CD4-positive, alpha-beta T cell treated with Interleukin-6 for 4 hours (primary cell): ENCODE measurements at places on chromosomes 5 and 9.
A peak's percentile ranks its signal among the peaks of the same experiment; 100 is the strongest.

- no peak for DNase-seq
These were observed 24.9 kb downstream of the LPCAT1 start for GRCh38 chr5:1498623-1499416.

DNA sequence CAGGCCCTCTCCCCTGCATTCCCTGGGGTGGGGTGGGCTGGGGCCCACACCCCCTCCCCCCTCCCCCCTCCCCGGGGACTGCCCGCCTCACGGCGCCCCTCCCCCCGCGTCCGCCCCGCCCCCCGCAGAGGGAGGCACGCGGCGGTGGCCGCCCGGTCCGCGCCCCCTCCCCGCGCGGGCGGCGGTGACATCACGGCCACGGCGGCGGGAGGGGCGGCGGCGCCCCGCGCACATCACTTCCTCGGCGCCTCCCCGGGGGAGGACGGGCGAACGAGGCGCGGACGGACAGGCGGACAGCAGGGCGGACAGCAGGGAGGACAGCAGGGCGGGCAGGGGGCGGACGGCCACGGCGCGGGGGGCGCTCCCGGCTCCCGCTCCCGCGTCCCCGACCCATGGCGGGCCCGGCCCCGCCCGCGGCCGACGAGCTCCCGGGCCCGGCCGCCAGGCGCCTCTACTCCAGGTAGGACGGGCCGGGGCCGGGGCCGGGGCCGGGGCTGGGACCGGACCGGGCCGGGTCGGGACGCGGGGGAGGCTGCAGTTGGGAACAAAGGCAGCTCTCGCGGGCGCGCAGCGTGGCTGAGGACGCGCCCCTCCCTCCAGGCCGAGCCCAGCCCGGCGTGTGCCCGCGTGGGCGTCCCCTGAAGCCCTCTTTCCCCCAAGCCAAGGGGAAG, at the start of gene GPSM1:
Gene GPSM1 (plus strand): TSS at position 236 of the 671 bp plus-strand sequence. CDS start 157 bp downstream, at position 393.
- peak; percentile 65 for DNase-seq

- DNase-seq: no peak
These were observed 1.6 kb downstream of the NACC2 start for GRCh38 chr9:136093346-136093986.

DNA sequence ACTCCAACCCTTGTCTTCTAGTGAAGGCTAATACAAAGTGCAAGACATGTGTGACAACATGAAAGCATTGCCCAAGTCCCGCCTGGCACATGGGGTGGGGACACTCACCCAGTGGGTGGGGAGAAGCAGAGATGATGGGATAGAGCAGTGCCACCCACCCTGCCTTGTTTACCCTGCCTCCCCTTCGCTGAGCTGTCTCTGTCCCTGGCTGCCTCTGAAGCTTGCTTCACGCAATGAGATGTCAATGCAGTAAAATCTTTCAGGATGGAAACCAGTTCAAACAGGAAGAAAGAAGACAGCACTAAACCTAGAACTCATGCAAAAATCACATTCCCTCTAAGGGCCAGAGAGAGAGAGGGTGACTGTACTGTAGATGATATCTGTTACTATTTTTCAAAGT, 148.0 kb downstream of the INSYN2B start:
- DNase-seq: no peak

DNA sequence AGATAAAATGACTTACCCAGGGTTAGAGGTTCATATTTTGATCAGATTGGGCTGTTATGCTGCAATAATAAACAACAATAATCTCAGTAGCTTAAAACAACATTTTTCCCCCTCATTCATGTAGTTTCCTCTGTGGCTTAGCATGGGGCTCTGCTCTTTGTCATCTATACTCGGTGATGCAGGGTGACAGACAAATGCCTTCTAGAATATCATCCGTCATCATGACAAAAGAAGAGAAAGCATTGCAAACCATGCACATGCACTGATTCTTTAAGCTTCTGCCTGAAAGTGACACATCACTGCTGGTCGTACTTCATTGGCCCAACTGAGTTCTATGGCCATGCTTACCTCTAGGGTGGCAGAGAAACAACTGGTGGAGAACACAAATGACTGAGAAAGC, 58.8 kb upstream of the MAMDC2 start:
- no peak for DNase-seq

- DNase-seq: no peak
These were observed 39.1 kb downstream of the NIPBL start for GRCh38 chr5:36915653-36916052.

GRCh38 chr5:42715785-42716184, 40.8 kb upstream of the CCDC152 start:
- DNase-seq: no peak

DNA sequence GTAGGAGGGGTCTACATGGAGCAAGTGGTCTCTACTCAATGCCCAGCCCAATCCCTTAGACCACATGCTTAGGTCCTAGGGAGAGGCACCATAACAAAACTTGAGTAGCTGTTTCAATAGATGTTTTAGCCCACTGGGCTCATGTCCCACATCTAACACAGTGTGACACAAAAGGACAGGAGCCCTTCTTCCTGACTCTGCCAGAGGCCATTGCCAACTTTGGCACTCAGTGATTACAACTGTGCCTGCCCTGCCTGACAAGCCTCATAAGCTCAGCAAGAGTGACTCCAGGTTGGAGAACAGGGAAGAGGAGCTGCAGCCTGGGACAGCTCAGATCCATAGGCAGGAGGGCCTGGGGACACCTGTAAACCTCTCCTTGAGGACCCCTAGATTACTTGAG, 230.8 kb downstream of the ENC1 start:
- no peak for DNase-seq

- DNase-seq: no peak
These were observed 317.1 kb downstream of the ASTN2 start for GRCh38 chr9:117097761-117098160.

- peak; percentile 76 for DNase-seq
These were observed 11.5 kb downstream of the SMIM3 start for GRCh38 chr5:150789943-150790611.

- DNase-seq: no peak
These were observed 48.1 kb upstream of the CLPTM1L start for GRCh38 chr5:1392801-1393565.

DNA sequence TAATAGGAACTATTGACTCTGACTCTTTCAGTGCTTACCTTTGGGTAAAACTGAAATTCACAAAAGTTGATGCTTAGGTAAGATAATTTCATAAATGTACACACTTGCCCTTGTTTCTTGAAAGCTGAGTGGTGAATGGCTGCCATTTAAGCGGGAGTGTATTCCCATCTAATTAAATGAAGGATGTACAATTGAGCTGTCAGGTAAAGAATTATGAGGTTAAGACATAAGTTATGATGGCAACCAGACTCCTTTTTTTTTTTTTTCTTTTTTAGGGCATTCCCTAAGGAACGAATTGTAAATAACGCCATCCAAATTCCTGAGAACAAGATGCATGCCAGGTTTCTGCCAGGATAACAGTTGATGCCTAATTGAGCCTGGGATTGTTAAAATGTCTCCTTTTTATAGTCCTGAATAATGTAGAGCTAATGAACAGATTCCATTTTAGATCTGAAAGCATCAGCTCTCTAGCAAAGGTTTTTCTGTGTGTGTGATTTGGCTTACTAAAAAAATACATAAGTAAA, 199.7 kb downstream of the ISL1 start:
- DNase-seq: no peak

GRCh38 chr5:19988457-19988856, 457 bp upstream of the CDH18 start:
- no peak for DNase-seq

GRCh38 chr5:105218018-105218417, 1655.4 kb upstream of the NUDT12 start:
- DNase-seq: no peak

- DNase-seq: no peak
These were observed 64.6 kb downstream of the GADD45G start for GRCh38 chr9:89669361-89669842.

- DNase-seq: no peak
These were observed 8.1 kb downstream of the FGF18 start for GRCh38 chr5:171427318-171428167.

DNA sequence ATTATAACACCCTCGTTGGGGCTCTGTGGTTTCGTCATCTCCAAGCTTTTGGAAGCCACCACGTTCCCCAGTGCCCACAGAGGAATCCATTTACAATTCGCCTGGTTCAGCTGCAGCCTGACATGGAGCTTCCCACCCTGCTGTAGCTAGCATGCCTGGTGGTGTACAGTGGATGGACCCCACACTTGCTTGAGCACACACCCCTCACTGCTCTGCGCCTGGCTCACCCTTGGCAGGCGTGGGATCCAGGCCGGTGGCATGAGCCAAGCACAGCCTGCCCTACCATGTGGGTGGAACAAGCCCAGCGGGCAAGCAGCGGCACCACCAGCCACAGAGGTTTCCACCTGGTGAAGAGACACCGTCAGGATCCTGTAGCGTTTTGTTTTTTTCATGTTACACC, 1045.7 kb upstream of the CDH9 start:
- no peak for DNase-seq

DNA sequence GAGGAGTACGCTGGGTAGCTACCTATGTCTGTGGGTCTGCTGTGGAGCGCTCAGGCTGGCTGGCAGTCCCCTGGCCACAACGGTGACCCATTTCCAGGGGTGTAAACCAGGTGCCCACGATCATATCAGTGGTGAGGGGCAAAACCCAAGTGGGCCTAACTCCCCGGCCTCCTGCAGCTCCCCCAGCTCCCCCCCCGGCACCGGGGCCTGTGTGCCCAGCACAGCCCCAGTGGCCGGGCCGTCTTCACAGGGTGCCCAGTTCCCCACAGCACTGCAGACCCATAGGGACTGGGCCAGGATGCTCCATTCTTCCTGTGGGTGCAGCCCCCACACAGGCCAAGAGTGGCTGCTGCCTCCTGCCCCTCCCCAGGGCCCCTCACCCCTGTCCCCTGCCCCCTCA, 958 bp upstream of the LCN8 start:
- no peak for DNase-seq

- DNase-seq: no peak
These were observed 13.3 kb downstream of the ODF2 start for GRCh38 chr9:128469070-128469469.

DNA sequence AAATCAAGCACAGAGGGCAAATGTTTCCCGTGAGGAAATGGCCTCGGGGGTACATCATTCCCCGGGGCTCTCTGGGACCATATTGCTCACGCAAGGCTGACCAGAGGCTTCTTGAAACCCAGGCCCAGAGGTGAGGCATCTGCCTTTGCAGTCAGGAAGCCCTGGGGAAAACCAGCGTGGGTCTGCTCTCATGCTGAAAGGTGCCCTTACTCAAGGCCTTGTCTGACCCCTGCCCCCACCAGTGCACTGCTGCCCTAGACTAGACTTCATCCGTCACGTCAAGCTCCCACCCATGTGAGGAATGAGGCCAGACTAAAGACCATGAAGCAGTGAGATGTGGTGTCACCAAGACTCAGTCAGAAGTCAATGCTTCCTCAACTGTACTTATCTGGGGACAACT, 66.1 kb downstream of the PAX5 start:
- DNase-seq: no peak

DNA sequence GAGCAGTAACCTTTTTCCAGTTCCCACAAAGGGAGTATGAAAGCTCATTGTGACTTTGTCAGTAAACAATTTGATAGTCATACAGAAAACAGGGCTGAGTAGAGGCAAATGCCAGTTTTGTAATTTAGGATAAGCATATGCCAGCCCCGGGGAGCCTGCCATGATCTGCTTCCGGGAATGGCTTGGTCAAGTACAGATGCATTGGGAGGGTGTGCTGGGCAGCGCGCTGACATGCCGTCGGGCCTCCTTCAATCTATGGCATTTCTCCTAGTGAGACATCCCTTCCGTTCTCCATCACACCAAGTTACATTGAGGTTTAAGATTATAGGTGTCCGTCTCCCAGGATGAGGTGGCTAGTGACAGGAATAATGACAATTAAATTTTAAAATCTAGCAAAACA, 48.6 kb downstream of the GNA14 start:
- no peak for DNase-seq

DNA sequence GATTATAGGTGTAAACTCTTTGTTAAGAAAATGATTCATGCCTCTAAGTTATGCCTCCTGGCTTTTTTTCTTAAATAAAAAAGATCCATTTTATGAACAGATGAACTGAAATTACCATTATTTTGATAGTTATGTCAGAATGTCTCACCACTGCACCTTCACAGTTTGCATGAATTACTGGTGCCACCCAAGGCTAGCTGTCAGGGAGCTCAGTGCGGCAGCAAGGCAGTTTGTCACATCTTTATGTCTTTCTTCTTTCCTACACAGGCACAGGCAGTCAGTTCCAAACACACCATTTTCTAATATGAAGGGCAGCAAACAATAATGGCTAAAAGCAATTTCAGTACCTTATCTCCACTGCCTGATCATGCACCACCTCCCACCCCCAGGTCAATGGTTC, 147.7 kb downstream of the SREK1 start:
- DNase-seq: no peak

GRCh38 chr9:21972361-21972760, 21.8 kb downstream of the CDKN2A start:
- no peak for DNase-seq

DNA sequence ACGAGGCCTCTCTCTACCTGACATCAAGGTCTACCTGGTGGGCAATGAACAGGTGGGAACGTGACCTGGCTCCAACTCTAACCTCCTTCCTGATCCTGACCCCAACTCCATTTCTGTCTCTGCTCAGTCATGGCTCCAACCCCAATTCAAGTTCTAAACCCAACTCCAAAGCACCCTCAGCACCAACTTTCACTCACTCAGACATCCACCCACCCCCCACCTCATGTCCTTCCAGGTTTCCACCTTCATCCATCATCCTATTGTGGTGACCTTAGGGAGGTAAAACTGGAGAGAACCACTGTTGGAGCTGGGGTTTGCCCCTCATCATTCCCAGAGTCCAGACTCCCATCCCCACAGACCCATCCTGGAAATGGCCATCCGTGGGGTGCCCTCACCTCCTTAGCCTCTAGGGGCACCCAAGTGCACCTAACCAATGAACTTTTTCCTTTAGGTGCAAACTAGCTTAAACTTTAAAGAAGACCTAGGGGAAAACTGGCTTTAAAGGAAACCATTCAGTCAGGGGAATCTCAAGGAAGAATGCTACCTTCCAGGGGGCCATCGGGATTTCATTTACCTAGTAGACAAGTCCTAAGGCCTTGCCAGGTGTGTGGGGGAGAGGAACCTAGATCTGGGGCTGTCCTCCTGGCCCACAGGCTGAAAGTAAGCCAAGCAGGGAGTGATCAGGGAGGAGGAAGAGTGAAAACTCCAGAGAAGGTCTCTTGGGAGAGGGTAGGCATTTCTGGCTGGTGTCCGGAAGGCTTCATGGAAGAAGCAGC, 11.3 kb downstream of the RGS14 start:
- DNase-seq: peak; percentile 49

GRCh38 chr5:179162351-179163235, 102.4 kb downstream of the ZNF354C start:
- no peak for DNase-seq

DNA sequence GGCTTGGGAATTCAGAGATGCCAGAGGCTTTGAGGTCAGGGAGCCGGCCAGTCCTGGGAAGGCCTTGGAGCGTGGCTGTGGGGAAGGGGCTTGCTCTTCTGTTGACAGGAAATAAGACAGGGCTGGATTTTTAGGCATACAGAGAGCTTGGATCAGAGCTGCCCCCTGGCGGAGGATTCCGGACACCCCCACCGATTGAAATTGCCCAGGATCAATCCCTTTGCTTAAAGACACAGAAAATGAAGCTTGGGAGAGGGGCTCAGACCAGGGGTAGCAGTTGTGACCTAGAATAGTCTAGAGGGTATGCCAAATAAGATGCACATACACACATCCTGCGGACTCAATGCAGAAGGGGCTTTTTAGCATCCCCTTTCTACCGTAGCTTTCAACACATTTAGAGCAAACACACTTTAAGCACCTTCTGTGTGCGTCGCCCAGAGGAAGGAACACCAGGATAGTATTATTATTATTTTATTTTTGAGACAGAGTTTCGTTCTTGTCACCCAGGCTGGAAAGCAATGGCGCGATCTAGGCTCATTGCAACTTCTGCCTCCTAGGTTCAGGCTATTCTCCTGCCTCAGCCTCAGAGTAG, 1.7 kb upstream of the NTMT1 start:
- DNase-seq: peak; percentile 81
